ENCODE measurements at places on chromosomes 3 and 15.
A peak's percentile ranks its signal among the peaks of the same experiment; 100 is the strongest.

GRCh38 chr3:195072916-195073564 is 197.9 kb downstream of the XXYLT1 start:
- peak; percentile 4 for DNase-seq

DNA sequence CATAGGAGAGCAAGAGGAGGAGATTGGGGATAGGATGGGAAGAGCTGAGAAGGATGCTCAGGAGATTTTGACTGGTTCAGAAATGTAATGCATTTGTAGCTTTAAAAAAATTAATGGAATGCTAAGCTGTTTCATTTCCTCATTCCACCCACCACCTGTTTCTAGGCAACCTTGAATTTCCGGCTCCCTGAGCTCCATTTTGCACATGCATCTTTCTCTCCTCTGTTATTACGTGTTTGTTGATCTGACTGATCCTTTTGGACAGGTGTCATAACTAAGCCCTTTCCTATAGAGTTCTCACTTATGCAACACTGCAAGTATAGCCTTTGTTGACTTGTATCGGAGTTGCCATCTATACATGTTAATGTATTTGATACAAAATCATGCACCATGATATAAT is 4.3 kb downstream of the TMPRSS7 start:
- no peak for DNase-seq

DNA sequence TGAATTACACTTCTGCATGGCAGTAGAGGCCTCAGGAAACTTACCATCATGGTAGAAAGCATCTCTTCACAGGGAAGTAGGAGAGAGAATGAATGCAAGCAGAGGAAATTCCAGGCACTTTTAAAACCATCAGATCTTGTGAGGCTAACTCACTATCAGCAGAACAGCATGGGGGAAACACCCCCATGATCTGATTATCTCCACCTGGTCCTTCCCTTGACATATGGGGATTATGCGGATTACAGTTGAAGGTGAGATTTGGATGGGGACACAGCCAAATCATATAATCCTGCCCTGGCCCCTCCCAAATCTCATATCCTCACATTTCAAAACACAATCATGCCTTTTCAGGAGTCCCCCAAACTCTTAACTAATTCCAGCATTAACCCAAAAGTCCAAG is 691.1 kb downstream of the SI start:
- no peak for DNase-seq

- DNase-seq = no peak
Observed at GRCh38 chr3:32897001-32897601, 54.3 kb upstream of the CCR4 start.

GRCh38 chr3:127006781-127007436 is 24.0 kb downstream of the PLXNA1 start:
- no peak for DNase-seq

DNA sequence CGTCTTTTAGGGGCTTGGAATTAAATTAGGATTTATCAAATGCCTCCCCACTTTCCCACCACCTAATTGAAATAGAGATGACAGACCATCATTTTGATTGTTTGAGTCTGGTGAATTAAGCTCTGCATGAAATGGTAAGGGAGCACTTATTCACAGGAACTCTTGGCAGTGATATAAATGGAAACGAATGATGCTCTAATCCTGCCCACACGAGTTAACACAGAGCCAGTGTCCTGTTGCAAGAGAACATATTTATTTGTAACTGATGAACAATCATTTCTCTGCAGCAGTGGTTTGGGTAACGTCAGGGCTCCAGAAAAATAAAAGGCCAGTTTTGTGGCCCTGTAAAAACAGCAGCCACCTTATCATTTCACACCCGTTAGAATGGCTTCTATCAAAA is 163.3 kb downstream of the FEZF2 start:
- DNase-seq = no peak

GRCh38 chr3:99972380-99973104 is 141.8 kb downstream of the FILIP1L start:
- DNase-seq = peak; percentile 56

GRCh38 chr15:63430766-63431451 is 49.3 kb upstream of the CA12 start:
- DNase-seq = no peak

All from aorta (tissue), 5 donors.